COLO829 (cell line): ENCODE measurements at places on chromosomes 11 and 22.

DNA sequence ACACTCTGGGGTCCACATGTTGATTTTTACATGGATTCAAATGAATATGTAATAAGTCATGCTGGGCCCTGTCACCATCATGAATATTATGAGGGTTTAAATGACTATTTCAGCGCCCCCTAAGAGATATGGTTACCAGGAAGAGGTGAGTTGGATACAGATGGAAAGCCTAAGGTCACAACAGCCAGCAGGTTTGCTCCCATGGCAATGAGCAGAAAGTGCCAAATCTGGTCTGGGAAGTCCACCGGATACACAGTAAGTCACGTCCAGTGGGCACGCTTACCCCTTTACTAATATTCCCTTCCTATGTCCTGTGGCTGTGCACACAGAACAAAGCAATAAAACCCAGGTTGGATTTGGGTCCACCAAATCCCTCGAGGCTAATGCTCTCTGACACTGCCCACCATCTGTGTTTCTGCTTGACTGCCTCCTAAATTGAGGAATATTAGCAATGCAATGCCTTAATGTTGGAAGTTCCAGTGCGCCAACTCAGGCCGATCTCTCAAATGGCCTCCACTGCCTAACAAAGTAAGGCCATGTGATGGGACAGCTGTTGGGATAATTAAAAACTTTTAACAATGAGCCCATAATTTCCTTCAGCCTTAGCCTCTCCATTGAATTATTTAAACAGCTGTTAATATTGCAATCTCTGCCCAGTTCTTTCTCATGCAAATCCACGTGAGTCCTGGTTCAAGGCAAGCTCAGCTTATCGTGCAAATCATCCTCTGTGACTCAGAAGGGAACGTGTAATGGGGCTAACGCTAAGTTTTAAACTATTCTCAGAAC lies 97.6 kb downstream of the SLC1A2 start:
- DNase-seq, result no peak

DNA sequence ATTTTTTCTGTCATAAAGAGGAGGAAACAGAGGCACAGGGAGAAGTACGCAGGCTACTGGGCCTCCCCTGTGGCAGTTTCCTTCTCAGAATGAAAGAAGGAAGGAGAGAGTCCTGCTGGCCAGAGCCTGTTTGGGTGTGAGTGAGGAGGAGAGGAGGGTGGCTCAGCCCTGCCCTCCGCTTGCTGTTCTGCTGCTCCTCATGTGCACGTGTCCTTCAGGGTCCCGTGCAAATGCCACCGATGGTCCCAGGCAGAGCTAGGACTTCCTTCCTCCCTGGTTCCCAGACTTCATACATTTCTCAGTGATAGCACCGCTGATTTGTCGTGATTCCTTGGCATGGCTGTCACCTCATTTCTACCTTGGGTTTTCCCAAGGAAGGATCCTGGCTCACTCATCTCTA lies 88.7 kb downstream of the PKNOX2 start:
- no peak for DNase-seq

GRCh38 chr11:27621405-27622161 lies 78.7 kb downstream of the BDNF start:
- no peak for DNase-seq

DNA sequence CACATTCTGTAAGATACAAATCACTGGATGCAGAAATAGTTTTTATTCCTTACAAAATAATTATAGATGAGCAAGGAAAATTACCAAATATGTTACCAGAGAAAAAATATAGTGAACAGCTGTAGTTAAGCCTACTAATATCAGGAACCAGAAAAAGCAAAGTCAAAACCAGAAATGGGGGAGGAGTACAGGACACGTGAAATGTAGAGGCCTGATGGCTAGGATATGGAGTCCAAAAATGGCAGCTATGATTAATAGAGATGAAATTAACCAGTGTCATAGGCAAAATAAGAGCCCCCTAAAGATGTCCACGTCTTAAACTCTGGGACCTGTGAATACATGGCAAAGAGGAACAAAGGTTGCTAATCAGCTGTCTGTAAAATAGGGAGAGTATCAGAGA lies 34.1 kb downstream of the MRE11 start:
- no peak for DNase-seq

DNA sequence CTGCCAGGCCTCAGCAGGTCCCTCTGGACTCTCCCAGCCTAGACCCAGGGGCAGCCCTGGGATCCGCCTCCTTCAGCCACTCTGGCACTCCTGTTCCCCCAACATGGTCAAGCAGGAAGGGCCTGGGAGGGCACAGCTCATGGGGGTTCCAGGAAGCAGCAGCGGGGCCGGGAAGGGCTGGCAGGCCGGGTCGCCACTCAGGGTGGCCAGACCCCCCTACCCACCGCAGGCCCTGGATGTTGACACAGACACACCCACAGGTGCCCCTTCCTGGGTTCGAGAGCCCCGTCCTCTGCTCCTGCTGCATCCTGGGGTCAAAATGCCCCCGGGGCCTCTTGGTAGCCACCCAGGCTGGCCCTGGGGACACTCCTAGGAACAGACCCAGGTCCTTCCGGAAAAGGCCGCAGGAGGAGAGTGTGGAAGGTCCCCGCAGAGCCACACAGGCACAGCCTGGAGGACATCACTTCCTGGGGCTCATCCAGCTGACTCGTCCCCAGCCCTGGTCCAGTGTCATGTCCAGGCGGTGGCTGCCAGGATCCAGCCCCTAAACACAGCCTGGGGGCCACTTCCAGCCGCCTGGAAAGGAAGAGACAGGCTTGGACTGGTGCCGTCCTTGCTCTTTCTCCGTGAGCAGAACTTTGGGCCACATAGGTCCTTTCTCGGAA lies 6.8 kb upstream of the PIM3 start:
- no peak for DNase-seq

GRCh38 chr11:114522818-114523217 lies 36.9 kb downstream of the NXPE1 start:
- no peak for DNase-seq

DNA sequence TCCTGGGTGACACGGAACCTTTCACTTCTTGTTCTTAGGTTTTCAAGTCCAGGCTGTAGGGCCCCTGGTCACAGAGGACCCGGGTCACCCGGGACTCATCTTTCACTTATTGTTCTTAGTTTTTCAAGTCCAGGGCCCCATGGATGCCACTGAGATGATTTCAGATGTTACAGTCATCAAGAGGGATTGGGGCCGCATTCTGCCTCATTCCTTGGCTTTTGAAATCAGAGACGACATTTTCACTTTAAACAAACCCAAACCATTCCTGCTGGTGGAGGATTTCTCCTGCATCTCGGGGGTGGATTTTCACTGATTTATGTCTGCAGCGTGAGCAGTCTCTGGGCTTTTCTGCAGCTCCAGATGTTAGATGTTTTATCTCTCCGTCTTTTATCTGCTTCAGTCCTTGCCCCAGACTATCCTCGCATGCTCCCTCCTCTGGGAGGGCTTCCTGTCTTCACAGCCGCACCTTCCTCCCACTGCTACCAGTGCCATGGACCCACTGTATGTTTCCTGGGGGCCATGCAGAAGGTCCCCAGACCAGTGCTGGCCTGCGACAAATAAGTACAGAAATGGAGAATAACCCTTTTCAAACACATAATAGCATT lies 27.4 kb downstream of the FBLN1 start:
- DNase-seq, result no peak

DNA sequence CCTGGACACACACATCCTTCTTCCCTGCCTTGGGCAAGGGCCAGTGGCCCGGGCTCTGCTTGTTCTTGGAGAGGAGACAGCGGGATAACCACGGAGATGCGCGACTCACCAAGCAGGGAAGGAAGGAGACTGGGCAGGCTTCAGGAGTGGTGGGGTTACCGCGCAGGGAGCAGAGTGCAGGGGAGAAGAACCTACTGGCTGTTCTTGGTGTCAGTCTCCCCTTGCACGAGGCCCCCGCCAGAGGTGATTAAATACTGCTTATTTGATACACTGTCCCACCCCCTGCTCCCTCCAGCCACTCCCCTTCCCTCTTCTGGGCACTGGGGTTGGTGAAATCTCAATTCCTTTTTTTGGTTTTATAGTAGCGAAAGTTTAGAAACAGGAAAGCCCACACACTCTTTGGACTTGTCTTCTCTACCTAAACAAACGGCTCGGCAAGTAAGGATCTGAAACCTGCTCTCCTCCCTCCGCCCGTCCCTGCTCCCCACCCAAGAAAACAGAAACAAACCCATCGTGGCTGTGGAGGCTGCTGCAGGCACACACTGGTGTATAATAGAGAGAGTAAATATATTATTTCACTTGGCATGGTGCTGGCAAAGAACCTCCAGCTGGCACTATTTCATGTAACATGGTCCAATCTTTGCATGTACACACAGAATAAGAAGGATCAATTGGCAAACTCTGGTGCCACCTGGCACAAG lies 10.8 kb downstream of the LARGE2 start:
- no peak for DNase-seq

GRCh38 chr22:42343531-42344081 lies 73.2 kb upstream of the TCF20 start:
- DNase-seq, result no peak

DNA sequence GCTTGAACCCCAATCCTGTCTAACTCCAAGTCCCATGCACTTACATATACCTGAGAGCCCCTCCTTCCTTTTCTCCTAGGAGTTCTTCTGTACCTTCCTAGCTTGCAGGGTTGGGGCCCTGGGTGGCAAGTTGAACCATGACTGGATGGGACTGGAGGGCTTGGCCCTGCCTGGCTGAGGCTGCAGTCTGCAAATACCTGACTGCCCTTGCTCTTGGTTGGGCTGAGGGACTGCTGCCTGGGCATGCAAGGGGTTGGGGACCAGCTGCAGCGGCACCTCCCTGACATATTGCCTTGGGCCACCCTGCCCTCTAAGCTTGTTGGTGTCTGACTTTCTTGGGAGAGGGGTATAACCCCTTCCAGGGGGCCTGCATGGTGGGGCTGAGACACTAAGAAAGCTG lies 9.8 kb upstream of the SLC39A13 start:
- no peak for DNase-seq

- DNase-seq, result no peak
These were observed 20.2 kb downstream of the ATG13 start for GRCh38 chr11:46637546-46637945.

GRCh38 chr11:112440518-112440917 lies 179.9 kb upstream of the PLET1 start:
- no peak for DNase-seq

GRCh38 chr11:75069473-75069872 lies 27.2 kb downstream of the OR2AT4 start:
- DNase-seq, result no peak

GRCh38 chr11:35145271-35145670 lies 6.3 kb downstream of the CD44 start:
- DNase-seq, result no peak

GRCh38 chr11:12701811-12702592 lies 27.8 kb downstream of the TEAD1 start:
- no peak for DNase-seq

GRCh38 chr22:32897400-32897799 lies 95.9 kb downstream of the TIMP3 start:
- DNase-seq, result peak; percentile 49

DNA sequence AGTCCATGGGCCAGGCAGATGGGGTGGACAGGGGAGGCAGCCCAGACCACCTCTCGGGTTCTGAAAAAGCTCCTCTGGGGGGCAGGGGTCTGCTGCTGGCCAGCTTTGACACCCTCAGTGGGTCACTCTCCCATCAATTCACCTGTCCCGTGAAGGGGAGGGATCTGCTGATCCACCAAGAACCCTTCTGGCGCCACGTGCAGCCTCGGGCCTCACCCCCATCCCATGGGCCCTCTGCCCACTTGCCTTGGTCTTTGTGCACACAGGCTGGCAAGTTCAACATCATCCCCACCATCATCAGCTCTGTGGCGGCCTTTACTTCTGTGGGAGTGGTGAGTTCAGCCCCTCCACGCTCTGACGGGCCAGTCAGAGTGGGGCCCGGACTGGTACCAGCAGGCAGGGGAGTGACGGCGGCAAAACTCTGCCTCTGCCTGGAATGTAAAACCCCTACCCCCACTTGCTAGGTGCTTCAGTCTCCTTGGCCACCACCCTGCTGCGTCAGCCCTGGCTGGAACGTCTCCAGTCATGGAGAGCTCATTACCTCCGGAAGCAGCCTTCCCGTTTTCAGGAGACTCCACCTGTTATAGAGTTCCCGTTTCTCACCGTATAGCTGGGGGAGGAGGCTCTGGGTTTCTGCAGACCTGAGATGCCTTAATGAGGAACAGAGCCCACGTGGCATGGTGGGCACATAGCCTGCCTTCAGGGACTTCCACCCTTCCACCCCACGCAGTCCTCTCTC lies 12.7 kb downstream of the PRG3 start:
- no peak for DNase-seq

DNA sequence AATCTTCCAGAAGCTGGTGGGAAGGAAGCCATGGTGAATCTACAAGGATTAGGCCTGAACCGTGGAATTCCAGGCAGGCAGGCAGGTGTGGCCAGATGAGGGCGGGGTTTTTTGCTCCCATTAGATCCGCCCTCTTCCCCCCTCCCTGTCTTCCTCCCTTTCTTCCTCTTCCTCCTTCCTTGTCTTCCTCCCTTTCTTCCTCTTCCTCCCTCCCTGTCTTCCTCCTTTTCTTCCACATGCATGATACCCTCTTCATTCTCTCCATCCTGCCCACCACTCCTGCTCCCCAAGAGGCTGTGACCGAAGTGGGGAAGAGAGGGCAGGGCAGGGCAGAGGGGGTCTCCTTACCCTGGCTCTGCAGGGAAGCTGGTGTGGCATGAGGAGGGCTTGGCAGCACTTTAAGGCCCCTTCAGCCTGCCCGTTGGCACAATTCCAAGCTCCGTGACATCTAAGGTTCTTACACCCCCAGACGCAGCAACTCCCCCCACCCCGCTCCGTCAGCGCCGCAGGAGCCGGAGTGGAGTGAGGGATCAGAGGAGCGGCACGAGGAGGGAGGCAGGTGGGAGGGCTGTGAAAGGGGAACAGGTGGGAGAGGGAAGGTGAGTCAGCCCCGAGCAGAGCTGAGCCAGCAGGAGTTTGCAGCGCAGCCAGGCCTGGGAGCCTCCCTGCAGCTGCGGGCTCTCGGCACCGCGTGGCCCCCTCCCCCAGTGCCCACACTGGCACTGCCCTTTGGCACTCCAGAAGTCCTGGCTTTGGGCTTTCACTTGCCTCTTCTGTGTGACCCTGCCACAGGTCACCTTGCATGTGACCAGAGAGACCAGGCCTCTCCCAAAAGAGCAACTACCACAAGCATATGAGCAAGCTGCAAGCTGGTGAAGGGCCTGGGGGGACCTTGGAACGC lies 32.1 kb downstream of the KCNJ4 start:
- no peak for DNase-seq

DNA sequence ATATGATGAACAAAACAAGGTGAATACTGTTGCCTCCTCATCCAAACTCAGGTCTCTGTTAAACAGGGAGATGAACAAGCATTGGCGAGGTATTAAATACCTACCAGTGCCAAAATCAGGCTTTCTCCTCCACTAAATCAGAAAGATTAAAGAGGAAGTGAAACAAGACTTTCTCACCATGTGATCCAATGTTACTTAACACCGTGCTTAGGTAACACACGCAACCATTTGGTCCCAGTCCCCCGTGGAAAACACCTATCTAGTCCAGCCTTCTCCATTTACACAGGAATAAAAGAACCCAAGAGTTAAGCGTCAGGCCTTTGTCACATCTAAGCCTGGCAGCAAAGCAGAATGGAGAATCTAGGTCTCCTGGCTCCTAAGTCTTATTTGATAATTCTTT lies 34.5 kb downstream of the TENM4 start:
- DNase-seq, result no peak

- no peak for DNase-seq
These were observed 115.6 kb downstream of the SGSM3 start for GRCh38 chr22:40485813-40486667.

GRCh38 chr11:127461241-127462064 lies 460.9 kb upstream of the KIRREL3 start:
- no peak for DNase-seq

GRCh38 chr22:38981005-38981991 lies 849 bp upstream of the APOBEC3B start:
- DNase-seq, result peak; percentile 45

GRCh38 chr11:117905524-117905923 lies 23.7 kb downstream of the TMPRSS13 start:
- DNase-seq, result no peak

- DNase-seq, result peak; percentile 2
These were observed 1848.3 kb upstream of the RAG2 start for GRCh38 chr11:38446336-38446735.
